ENCODE measurements at places on chromosomes 2 and 18. TPM values are rescaled to one million over a fixed set of nuclear protein-coding genes. Genes with fewer than 3 reads are reported as not detected.

The NOSTRIN gene
- 8.4 TPM for total RNA-seq

The SERPINB3 gene
- not detected for total RNA-seq

The SH3RF3 gene
- 2.1 TPM for total RNA-seq

The INHA gene
- total RNA-seq, result not detected

The ERBB4 gene
- 9.9 TPM for total RNA-seq

The SPRED2 gene
- total RNA-seq, result 7.8 TPM

The IL37 gene
- not detected for total RNA-seq

The TMEM37 gene
- 2.1 TPM for total RNA-seq

The UGGT1 gene
- 30.3 TPM for total RNA-seq

The SKA1 gene
- total RNA-seq, result 2.6 TPM

The DIPK1C gene
- 5.2 TPM for total RNA-seq

The MC5R gene
- total RNA-seq, result 1.6 TPM

The CYRIA gene
- total RNA-seq, result 4.7 TPM

The TRAPPC8 gene
- total RNA-seq, result 44.9 TPM

The ZNF396 gene
- total RNA-seq, result 1.6 TPM

The FECH gene
- 50.6 TPM for total RNA-seq

The KLHL41 gene
- total RNA-seq, result 2,637 TPM
